ENCODE measurements at places on chromosomes 6 and 20.

DNA sequence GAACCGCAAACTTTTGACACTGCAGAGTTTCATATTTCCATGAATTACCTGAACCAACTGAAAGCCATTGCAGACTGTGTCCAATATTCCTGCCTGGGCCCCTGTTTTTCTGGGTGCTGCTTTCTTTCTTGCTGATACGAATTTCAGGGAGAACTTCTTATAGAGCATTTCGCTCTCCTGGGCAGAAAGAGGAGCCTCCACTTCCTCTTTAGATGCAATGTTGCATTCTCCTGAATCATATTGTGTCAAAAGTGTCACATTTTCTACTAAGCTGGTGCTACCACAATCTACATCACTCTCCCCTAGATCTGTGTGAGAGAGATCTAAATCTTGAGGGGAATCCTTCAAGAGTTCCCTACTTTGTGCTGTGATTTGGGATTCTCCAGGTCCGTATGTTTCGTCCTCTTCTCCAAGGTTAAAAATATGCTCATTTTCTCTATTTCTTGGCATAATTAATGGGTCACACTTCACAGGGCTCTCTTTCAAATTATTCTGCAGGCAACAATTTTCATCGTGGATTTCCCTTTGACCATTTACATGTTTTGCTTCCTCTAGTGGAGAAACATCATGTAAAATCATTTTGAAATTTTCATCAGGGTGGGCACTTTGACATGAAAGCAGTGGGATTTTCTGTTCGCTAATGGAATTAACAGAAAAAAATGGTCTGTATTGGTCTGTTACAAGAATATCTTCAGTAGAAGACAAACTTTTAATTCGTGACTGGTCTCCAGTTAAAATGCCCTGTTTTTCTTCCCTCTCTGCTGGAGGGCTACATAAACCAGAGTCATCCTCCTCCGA, 102.3 kb downstream of the DST start:
- DNase-seq: peak; percentile 78

- DNase-seq: no peak
Measured at GRCh38 chr6:4747588-4747987, 28.6 kb upstream of the CDYL start.

DNA sequence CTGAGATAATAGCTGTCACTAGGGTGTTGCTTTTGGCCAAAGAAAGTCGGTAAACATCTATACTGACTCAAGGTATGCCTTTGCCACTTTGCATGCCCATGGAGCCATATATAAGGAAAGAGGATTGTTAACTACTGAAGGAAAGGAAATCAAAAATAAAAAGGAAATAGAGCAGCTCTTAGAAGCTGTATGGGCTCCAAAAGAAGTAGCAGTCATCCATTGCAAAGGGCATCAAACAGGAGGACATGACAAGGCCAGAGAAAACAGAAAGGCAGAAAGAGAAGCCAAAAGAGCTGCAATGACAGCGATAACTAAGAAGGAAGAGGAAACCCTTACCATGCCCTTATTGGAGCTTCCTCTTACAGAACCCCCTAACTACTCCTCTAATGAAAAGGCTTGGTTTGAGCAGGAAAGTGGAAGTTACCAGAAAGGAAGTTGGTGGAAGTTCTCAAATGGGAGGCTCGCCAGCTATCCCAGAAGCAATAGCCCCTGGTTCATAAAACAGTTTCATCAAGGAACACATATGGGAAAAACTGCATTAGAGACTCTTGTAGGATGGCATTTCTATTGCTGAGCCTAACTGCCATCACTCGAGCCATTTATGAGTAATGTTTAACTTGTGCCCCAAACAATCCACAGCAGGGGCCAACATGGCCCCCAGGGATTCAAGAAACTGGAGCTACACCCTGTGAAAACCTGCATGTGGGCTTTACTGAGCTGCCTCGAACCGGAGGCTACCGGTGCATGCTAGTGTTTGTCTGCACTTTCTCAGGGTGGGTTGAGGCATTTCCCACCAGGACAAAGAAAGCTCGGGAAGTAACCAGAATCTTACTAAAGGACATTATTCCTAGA, 7.0 kb downstream of the IL22RA2 start:
- DNase-seq: peak; percentile 68

DNA sequence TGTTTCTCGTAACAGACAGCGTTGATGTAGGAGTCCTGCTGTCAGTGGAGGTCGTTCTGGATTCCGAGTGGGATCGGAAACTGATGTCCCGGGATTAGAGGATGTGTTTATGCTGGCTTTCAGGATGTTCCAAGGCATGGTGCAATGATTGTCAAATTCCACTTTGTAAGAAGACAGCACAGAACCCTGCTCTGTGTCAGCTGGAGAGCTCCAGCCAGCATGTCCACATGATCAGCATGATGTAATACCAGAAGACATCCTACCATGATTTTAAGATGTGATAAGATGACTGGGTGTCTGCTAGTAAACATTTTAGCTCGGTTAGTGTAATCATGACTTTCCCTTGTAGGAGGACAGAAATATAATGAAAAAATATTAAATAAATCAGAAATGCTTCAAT, 20.3 kb downstream of the ENPP1 start:
- DNase-seq: no peak

- DNase-seq: peak; percentile 68
Measured at GRCh38 chr6:143598466-143599080, 79.2 kb upstream of the PHACTR2 start.

GRCh38 chr6:24139639-24140038, 13.6 kb downstream of the NRSN1 start:
- no peak for DNase-seq

- DNase-seq: no peak
Measured at GRCh38 chr6:122755901-122756300, 23.6 kb upstream of the FABP7 start.

- DNase-seq: no peak
Measured at GRCh38 chr6:21049572-21049971, 515.3 kb downstream of the CDKAL1 start.

DNA sequence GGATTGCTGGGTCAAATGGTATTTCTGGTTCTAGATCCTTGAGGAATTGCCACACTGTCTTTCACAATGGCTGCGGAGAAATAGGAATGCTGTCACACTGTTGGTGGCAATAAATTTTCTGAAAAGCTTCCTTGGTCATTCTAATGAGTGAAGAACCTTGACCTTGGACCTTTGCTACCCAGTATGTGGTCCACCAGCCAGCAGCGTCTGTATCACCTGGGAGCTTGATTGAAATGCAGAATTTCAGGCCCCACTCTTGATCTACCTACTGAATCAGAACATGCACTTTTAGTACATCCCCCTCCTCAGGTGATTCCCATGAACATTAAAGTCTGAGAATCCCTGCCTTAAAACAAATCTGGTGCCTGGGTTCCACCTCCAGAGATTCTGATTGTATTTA, 27.5 kb upstream of the GLP1R start:
- DNase-seq: no peak
